ENCODE measurements at places on chromosomes 1 and 21.

DNA sequence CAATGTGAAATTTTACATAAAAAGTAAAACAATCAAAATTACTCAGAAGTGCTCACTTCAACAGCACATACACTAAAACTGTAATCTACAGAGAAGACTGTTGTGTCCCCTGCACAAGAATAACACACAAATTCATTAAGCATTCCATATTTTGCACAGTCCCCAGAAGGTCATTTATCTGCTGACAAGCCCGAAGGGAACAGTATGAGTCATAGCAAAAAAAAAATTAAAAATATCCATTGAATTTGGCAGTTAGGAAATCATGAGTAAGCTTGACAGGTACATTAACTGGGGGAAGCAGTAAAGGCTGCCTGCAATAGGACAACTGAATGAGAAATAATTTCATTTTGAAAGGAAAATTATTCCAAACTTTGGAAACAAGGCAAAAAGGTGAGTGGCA is 3.3 kb upstream of the CACYBP start:
- DNase-seq = no peak

DNA sequence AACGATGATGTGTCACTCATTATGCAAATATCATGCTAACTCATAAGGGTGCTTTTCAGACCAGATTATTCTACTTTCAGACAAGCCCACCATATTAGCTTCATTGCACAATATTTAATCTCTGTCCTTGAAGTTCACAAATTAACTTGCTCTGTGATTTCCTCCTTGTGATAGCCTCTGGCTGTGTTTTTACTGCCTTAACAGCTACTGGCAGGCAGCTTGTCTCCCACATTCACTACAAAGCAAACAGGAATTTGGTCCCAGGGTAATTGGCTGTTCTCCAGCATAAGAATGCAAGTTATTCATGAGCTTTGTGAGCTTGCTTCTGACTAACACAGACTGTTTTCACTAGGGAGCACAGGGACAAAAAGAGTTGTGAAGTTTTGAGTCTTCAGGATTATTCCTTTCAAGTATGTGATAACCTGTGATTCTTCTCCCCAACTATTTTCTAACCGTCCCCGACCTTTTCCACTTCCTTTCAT is 87.9 kb upstream of the HMCN1 start:
- DNase-seq = peak; percentile 78

GRCh38 chr1:146020058-146021049 is 1.2 kb downstream of the HJV start:
- no peak for DNase-seq

DNA sequence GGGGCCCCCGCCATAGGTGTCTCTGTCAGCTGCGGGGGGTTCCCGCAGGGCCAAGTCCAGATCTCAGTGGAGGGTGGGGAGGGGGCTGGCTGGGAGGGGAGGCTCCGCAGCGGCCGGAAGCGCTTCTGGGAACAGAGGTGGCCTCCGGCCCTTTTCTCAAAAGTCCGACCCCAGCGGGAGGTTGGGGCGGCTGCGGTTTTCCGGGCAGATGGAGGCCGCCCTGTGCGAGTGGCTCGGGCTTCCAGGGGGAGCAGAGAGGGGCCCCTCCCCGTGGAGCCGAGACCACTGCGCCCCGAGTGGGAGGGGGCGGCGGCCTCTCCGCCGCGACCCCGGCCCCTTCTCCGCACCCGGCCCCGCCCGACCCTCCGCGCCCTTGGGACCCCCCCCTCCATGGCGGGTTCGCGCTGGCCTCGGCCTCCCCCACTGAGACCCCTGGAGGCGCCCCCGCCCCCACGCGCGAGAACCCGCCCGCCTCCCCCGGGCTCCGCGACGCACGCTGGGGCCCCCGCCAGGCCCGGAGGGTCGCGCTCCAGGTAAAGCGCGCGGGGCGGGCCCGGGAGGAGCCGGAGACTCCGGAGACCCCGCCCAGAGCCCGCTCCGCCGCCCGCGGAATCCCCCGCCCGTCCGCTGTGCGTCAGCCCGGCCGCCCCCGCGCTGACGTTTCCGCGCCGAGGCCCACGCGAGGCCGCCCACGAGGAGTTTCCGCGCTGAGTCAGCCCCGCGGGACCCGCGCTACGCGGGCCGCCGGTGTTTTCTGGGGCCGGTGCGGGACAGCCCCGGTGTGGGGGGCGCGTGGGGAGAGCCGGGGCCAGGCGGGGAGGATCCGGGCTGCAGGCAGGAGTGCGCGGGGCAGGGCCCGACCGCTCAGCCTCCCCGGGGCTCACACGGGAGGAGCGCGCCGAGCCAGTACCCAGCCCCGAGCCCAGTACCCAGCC is 5.2 kb downstream of the TNFRSF18 start:
- no peak for DNase-seq

DNA sequence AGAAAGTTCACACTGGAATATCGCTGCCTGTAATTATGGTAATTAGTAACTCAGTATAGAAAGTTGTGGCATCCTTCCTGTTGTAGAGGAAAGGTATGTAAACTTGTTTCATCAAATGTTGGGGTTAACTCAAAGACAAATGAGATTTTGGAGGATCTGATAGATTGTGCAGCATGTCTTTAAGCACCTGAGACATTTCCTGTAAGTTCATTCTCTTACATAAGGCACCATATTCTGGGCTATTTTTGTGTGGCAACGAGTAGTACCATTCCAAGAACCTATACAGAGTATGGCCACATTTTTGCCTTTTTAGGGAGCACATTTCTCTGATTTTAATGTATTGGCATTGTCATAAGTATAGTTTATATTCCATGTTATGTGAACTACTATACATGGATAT is 88.8 kb downstream of the CDC14A start:
- DNase-seq = no peak

DNA sequence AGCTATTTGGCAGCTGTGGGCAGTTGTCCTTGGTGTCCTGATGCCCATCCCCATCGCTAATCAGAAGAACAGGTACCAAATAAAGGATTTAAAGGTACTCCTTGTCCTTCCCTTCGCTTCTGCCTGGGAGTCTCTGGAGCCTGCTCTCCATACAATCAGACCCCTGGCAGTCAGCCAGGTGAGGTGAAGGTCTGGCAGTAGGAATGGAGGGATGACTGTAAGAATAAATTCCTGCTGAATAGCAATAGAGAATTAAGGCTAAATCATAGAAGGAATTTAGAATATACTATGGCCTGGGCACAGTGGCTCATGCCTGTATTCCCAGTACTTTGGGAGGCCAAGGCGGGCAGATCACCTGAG is 9.2 kb downstream of the THBS3 start:
- no peak for DNase-seq
